ENCODE measurements at places on chromosomes 3 and 15. TPM values are rescaled to one million over a fixed set of nuclear protein-coding genes. Genes with fewer than 3 reads are reported as not detected.

RMDN3 gene
- total RNA-seq = 23.6 TPM

GPR149 gene
- total RNA-seq = not detected

ZNF592 gene
- 21.3 TPM for total RNA-seq

LRTM1 gene
- not detected for total RNA-seq

NR1I2 gene
- total RNA-seq = not detected

TUSC2 gene
- 22.4 TPM for total RNA-seq

B4GALT4 gene
- 19.7 TPM for total RNA-seq

CELF6 gene
- 1.6 TPM for total RNA-seq

EIF4E3 gene
- 40.8 TPM for total RNA-seq
